ENCODE measurements at places on chromosomes 7 and 10.
A peak's percentile ranks its signal among the peaks of the same experiment; 100 is the strongest.

DNA sequence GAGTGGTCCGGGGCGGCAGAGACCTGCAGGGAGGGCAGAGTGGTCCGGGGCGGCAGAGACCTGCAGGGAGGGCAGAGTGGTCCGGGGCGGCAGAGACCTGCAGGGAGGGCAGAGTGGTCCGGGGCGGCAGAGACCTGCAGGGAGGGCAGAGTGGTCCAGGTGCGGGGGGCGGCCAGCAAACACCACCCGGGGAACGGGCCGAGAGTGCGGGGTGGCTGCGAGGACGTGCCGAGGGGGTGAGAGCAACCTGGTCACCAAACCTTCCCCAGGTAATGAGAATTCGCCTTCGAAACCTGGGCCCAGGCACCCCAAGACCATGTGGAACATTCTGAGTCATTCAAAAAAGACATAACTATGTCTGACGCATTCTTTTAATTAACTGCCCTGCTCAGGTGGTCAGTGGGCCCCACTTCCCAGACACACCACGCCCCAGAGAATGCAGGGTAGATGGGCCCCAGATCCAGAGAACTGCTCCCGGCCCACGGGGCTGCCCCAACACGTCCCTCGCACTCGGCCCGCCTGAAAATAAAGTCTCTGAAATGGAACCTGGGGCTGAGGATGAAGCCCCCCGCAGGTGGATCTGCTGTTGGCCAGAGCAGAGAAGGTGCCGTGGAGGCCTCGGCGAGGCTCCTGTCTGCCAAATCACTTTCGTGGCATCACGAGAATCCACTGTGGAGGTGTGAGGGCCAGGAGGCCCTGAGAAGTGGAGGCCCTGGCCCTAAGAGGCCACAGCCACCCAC, 12.5 kb upstream of the GPR146 start:
- DNase-seq = no peak

DNA sequence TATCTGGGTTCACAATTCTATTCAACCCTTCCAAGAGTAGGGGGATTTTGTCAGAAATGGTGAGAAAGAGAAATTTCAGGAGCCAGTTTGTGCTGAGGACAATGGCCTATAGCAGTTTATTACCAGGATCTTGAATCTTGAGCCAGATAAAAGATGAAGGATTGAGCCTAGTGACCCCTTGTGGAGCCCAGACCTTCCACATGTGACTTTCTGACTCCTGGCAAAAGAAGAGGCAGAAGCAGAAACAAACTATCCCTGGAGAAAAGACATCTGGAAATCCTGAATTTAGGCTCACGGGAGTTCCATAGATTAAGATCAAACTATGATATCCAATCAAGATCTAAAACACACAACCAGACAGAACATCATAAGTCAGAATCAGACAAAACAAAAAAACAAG, 60.9 kb upstream of the CHRM2 start:
- no peak for DNase-seq

DNA sequence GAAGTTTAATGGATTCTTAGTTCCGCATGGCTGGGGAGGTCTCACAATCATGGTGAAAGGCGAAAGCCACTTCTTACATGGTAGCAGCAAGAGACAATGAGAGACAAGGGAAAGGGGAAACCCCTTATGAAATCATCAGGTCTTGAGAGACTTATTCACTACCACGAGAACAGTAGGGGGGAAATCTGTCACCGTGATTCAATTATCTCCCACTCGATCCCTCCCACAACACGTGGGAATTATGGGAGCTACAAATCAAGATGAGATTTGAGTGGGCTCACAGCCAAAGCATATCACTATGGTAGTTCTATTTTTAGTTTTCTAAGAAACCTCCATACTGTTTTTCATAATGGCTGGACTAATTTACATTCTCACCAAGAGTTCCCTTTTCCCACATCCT, 36.7 kb downstream of the SPAM1 start:
- no peak for DNase-seq

- DNase-seq = no peak
These were observed 75.7 kb upstream of the EFCAB10 start for GRCh38 chr7:105656922-105657521.

DNA sequence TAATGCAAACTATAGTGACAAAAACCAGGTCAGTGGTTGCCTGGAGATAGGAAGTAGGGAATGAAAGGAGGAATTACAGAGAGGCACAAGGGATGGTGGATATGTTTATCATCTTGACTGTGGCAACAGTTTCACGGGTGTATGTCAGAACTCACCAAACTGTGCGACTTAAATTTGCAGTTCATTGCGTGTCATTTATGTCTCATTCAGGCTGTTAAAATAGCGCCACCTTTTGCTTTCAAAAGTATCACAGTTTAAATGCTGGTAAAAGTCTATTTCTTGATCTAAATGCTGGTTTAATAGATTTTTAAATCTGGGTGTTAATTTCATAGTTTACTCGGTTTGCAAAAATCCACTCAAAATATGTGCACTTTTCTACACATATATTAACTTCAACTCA, 51.0 kb downstream of the PTTG1IP2 start:
- DNase-seq = no peak

- no peak for DNase-seq
These were observed 501.5 kb downstream of the LRMDA start for GRCh38 chr10:75932921-75933320.

- no peak for DNase-seq
These were observed 4.3 kb upstream of the ELFN1 start for GRCh38 chr7:1665549-1666316.

GRCh38 chr7:139054101-139054500, 18.3 kb upstream of the ZC3HAV1L start:
- no peak for DNase-seq

- DNase-seq = no peak
These were observed 476.2 kb upstream of the FZD8 start for GRCh38 chr10:36118314-36118713.

DNA sequence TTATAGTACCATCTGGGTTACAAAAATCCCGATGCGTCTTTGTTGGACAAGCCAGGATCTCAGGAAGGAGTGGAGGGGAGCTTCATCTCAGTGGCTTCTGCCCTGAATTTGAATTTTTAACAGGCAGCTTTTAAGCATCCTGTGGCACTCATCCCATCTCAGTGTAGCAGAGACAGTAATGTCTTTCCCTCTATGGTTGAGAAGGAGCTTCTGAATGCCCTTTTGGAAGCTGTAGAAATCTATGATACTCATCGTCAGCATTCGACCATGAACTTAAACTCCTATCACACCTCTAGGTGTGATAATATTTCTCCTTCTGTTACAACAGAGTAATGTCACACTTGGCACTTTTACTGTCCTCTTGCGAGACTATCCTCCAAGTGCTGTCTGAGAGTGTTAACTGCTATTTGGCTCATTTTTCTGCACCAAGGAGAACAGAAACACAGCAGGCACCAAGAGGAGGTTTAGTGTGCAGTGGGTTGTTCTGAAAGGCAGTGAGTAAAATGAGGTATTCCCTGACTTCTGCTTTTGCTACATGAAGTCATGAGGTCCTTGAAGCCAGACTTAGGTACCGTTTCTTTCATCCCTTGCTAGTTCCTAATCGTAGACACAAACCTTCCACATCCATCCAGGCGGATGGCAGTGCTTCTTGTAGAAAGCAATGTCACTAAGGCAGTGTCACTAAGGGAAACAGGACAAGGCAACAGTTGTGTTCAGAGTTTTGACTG, 177.4 kb downstream of the CELF2 start:
- no peak for DNase-seq

DNA sequence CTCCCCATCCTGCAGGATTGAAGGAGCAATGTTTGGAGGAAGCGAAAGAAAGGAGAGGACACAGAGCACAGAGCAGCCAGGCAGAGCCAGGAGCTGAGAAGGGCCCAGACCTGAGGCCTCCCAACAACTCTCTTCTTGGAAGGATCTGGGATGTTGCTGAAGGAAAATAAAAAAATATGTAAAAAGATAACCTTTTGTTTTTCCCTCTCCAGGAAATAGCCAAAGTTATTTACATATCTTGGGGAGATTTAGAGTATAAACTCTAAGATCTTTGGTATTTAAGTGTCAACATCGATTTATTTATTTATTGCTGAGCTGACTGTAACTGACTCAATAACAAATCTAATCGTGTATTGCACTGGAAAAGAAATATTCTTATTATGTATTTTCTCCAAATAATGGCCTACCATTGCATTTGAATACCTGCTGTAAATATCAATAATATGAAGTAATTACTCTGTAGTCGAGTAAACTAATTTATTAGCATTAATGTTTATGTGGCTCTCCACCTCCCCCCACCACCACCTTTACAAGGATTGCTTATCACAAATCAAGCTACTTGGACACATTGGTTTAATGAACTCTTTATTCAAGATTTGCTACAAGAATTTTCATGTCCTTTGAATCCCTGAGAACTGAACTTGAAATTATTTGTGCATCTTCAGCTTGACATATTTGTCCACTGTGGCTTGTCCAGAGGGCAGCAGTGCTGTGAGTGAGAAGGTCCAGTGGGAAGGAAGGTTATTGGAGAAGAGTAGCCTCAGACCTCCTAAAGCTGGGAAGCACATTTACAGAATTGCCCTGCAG, 1.8 kb upstream of the HOXA11 start:
- DNase-seq = no peak

- DNase-seq = no peak
These were observed 352.6 kb upstream of the GALNT17 start for GRCh38 chr7:70779321-70779720.

DNA sequence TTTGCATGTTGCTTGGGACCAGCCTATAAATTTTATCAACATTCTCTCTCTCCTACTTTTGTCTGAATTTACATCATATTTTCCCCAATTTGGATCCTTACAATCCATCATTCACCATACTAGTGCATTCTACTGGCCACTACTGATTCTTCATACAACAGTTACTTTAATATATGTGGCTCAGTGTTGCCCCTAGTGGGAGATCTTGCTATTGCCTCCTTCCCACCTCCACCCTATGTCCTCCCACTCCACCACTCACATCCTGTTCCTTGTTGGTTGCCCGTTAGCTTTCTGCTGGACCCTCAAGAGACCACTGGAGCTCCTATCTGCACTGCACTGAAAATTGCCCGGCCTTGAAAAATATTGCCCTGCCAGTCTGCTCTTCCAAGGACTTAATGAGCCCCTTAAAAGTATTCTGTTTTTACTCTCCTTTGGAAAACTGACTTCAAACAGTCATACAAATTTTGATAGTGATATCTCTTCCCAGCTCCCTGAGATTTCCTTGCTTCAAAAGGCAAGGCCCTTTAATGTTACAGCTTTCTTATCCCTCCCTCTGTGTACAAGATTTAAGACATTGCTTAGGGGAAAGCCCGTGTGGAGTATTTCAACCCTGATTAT, 243.2 kb upstream of the TMEM229A start:
- DNase-seq = no peak

DNA sequence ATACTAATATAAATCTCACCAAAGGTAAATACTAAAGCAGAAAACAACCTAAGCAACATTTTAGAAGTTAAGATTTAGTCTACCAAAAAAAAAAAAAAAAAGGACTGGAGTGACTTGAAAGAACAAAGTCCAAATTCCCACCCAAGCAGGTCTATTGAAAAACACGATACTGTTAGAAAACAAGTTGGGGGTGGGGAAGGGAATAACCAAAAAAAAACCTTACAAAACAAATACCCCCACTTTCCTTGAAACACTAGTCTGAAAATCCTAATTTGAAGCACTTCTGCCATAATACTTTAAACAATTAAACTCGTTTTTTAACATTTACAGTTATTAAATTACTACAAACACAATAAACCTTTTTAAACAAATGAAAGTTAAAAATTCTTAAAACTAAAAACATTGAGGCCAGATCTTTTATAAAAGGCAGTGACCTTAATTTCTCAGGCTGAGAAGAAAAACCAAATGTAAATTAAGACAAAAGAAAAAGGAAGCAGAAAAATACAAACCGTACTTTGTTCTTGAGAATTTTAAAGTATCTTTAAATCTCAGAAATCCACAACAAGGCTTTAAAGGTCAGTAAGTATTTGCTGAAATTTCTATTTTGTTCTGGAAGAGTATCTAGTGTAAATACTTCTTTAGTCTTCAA, 135.1 kb downstream of the NRBF2 start:
- no peak for DNase-seq

GRCh38 chr7:158781974-158782664, 47.2 kb downstream of the ESYT2 start:
- no peak for DNase-seq

GRCh38 chr7:153381275-153382040, 621.9 kb downstream of the ACTR3B start:
- DNase-seq = peak; percentile 77

DNA sequence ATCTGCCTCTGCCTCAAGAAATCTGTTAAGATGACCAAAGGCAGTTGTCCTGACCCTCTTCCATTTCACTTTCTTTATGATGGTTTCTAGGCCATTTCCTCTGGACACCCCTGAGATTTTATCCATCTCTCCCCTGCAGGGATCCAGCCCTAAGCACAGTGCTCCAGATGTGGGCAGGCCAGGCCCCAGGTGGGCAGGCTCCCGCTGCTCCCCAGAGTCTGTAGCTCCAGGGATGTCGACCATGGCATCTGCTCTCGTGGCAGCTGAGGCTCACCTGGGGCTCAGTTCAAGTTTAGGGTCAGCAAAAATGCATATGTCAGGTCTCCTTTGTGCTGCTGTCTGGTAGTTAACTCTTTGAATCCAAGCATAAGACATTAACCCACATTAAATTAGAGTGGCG, 11.8 kb downstream of the CEP41 start:
- no peak for DNase-seq
